ENCODE measurements at places on chromosomes 16 and 17.

GRCh38 chr17:38877130-38877851 is 7.4 kb downstream of the LASP1 start:
- DNase-seq: no peak

GRCh38 chr16:85134789-85135142 is 22.5 kb upstream of the CIBAR2 start:
- no peak for DNase-seq

- DNase-seq: peak; percentile 80
Observed at GRCh38 chr17:75011401-75012095, 922 bp upstream of the MRPL58 start.

DNA sequence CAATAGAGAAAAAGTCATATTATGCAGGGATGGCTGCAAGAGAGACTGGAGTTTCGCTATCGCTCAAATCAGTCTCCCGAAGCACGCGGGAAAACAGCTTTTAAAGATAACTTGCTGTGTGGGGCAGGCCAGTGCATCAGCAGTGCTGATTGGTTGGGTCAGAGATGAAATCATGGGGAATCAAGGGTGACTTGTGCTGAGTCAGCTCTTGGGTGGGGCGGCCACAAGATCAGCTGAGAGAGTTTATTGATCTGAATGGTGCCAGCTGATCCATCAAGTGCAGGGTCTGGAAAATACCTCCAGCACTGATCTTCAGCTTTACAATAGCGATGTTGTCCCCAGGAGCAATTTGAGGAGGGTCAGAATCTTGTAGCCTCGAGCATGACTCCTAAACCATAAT is 430.5 kb downstream of the RBFOX1 start:
- no peak for DNase-seq

- DNase-seq: no peak
Observed at GRCh38 chr17:11921296-11921695, 76.0 kb downstream of the ZNF18 start.

DNA sequence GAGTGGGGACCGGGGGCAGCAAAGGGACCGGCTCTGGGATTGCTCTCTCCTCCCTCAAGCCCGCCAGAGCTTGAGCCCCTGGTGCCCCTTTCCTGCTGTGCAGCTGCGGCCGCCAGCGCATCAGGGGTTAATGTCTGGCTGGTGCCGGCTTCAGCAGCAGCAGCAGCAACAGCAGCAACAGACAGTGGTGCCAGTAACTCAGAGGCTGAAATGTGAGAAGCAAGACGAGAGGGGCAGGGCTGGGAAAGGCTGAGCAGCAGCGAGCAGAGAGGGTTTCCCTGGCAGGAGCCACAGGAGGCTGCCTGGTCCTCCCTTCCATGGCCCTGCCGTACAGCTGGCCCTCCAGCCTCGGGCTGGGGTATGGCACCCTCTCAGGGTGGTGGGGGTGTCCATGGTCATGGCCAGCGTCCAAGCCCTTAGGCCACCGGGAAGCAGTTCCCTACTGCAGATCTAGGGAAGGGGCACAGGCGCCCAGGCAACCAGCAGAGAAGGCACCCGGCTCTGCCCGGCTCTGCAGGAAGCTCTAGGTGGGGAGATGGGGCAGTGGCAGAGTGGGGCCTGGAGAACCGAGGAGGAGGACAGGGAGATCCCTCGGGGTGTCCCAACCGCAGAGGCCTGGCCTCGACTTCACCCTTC is 21.1 kb upstream of the TFAP4 start:
- DNase-seq: peak; percentile 79

GRCh38 chr17:36856903-36857381 is 80.3 kb upstream of the LHX1 start:
- no peak for DNase-seq

GRCh38 chr17:7707858-7708750 is 3.1 kb downstream of the EFNB3 start:
- DNase-seq: no peak

DNA sequence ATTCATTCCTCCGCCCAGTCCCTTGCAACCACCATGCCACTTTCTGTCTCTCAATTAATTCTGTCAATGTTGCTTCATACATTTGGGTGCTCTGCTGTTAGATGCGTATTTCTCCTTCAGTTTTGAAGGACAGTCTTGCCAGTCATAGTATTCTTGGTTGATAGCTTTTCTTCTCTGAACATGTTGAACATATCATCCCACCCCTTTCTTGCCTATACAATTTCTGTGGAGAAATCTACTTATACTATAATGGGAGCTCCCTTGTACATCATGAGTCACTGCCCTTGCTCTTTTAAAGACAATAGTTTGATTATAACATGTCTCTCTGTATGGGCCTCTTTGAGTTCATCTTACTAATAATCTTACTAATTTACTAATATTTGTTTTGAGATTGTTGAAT is 34.1 kb downstream of the RNF112 start:
- no peak for DNase-seq

DNA sequence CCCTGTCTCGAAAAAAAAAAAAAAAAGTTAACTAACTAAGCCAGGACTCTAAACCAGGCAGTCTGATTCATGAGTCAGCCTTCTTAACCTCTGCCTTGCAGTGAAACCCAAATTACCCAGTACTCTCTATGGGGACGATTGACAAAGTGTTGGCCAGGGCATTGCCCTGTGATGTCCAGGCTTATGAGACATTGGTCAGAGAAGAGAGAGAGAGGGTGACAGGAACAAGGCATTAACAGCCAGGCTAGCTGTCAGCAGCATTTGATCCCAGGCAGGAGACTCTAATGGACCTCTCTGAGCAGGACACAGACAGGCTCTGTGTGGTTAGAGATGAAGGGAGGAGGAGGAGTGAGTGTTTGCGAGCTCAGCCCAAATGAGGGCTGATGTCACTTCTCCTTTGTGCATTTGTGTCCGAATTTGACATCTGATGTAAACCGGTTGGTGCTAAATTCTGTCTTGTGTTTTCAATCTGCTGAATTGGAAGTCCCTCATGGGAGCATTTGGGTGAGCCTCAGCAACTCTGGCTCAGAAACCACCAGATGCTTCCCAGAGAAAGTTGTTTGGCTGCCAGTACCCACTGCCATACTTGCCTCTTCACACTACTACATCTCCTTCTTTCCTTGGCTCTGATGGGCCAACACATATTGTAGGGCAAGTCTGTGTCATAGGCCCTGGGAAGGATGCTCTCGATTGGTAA is 4.3 kb upstream of the MYL4 start:
- DNase-seq: no peak

DNA sequence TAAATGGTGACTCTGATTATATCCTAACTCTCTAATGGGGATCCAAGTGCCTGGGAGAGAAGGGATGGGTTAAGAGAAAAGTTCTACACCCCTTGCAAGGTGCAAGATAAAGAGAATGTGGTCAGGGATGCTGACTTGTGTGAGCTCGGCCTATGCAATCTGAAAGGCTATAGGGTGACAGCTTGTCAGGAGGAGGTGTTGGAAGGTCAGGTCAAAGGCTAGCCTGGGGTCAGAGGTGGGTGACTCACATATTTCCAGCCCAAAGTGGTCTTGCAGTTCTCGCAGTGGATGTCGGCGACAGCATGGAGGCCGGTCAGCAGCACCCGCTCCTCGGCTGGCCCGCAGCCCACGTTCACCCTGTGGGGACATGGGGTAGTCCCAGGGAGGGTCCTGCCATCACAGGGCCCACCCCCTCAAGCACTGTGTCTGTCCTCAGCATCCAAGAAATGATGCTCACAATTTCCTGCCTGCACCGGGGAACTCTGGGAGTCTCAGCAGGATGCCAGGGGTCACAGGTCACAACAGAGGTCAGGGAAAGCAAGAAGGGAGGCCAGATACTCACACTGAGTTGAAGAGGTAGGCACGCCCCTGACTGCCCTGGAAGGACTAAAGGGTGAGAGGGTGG is 1.4 kb downstream of the YPEL3 start:
- no peak for DNase-seq

- DNase-seq: no peak
Observed at GRCh38 chr17:81427173-81428120, 32.2 kb downstream of the BAHCC1 start.

All from fibroblast of pulmonary artery (primary cell).